A549 (cell line): ENCODE measurements at places on chromosomes 16 and 17. TPM values are rescaled to one million over a fixed set of nuclear protein-coding genes. Genes with fewer than 3 reads are reported as not detected.

GRCh38 chr16:57606147-57606846 is 22.1 kb upstream of the ADGRG1 start:
- DNase-seq: no peak

DNA sequence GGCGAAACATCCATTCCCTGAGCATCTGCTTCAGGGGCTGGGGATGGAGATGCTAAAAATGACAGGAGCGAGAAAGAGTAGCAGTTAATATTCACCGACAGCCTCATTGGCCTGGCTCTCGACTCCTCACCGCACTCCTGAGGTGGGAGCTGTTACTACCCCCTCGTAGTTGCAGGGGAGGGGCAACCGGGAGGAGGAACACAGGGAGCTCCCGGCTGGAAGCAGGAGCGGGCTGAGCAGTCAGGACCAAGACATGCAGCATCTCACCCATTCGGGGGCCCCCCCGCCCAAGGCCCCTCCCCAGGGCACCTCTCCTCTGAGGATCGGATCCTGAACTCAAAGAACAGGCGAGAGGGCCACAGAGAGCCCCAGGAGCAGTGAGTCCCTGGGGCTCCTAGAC is 4.5 kb upstream of the ACSF3 start:
- no peak for DNase-seq

DNA sequence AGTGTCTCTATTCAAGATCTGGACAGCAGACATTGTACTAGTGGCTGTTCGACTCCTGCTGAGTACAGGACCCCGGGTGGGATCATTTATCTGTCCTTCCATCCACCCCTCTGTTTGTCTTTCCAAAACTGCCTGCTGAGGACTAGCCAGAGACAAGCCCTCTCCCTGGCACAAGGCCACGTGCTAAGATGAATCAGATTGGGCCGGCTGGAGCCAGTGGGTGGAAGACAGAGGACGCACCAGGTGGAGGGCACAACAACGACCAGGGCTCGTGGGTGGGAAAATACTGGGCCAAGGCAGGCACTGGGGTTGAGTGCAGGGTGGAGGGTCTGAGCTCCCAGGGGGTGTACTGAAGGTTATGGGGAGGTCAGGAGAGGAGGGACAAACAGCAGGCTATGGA is 1.4 kb upstream of the CA7 start:
- DNase-seq: no peak

Gene TMC8
- polyA plus RNA-seq: 0.16 to 0.32 TPM (median 0.26 TPM) in 3 replicates

- no peak for DNase-seq
Measured at GRCh38 chr16:86734543-86735460, 156.5 kb downstream of the FOXL1 start.

DNA sequence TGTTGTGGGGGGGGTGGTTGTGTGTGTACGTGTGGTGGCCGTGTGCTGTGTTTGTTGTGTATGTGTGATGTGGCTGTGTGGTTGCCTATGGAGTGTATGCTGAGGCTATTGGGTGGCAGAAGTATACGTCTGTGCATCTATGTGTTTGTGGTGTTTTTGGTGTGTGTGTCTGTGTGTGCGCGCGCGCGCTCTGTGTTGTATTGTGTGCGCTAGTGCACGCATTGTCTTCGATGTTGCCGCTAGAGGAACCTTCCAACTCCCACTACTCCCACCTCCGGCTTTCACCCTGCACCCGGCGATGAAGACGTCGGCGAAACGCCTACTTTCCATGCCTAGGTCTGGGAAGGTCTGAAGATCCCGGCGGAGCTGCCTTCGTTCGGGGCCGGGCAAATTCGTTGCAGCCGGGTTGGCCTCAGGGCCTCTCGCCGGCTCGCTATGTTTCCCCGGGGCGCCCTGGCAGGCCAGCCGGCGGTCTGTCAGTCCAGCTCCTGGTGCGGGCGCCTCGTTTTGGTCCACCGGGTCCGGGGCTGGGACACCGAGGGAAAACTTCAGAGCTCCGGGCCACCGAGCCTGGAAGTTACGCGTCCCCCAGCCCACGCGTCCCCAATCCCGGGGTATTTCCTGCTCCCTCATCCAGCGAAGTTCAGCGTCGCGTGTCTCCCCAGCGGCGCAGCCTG is 5.2 kb upstream of the DLX4 start:
- DNase-seq: no peak

Gene KRT9
- polyA plus RNA-seq: not detected in 3 replicates
